SJCRH30 (cell line): ENCODE measurements at places on chromosomes 3 and 15. TPM values are rescaled to one million over a fixed set of nuclear protein-coding genes. Genes with fewer than 3 reads are reported as not detected.

ZBBX gene
- not detected in 2 replicates for total RNA-seq

DNA sequence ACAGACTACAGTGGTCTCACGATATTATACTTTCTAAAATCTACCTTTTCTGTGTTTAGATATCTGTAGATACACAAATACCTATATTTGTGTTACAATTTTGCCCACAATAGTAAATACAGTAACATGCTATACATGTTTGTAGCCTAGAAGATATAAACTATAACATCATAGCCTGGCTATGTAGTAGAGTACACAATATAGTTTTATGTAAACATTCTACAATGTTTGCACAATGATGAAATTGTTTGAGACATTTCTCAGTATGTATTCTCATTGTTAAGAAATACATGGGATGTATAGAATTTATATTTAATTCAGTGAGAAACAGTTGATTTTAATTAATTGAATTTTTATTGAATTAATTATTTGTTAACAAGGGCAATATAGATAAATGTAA is 1367.0 kb downstream of the OTOL1 start:
- H3K36me3 ChIP-seq = no peaks in the 10 kb centered on the region
- H3K27me3 ChIP-seq = no peaks in the 10 kb centered on the region
- no peaks in the 10 kb centered on the region for H3K4me1 ChIP-seq
- H3K27ac ChIP-seq = no peak overlapping the region
- no peak overlapping the region for H3K4me3 ChIP-seq

- no peaks in the 10 kb centered on the region for H3K36me3 ChIP-seq
- no peak overlapping the region for H3K27ac ChIP-seq
- no peaks in the 10 kb centered on the region for H3K27me3 ChIP-seq
- H3K4me1 ChIP-seq = no peaks in the 10 kb centered on the region
- DNase-seq = no peak
- no peak overlapping the region for H3K4me3 ChIP-seq
Observed at GRCh38 chr15:51007131-51007666, 87.5 kb downstream of the TNFAIP8L3 start.

ZSCAN29 gene
- total RNA-seq = 27.8 and 30.8 TPM in 2 replicates

DNA sequence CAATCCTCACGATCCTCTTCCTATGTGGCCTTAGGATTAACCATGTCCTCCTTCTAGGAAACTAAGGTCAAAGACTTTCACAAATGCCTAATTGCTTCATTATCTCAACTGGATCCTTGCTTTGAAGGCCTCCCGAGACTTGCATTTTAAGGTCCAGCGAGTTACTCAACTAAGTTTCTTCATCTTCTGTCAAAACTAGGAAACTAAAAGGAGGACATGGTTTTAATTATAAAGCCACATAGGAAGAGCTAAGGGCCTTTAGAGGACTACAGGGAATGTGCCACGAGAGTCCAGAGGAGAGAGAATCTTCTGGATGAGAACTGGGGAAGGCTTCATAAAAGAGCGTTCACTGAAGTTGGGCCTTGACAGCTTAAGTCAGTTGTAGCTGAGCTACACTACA is 87.8 kb upstream of the LPP start:
- H3K27me3 ChIP-seq = no peaks in the 10 kb centered on the region
- no peaks in the 10 kb centered on the region for H3K4me1 ChIP-seq
- no peak overlapping the region for H3K27ac ChIP-seq
- DNase-seq = no peak
